Smooth muscle cell of trachea (primary cell): ENCODE measurements at places on chromosomes 2 and 18. TPM values are rescaled to one million over a fixed set of nuclear protein-coding genes. Genes with fewer than 3 reads are reported as not detected.

RAB11FIP5 gene
- total RNA-seq = 46.0 and 70.5 TPM in 2 replicates

RUFY4 gene
- total RNA-seq = not detected in 2 replicates

SPDYA gene
- total RNA-seq = 1.2 and 2.3 TPM in 2 replicates

KANSL1L gene
- 19.4 and 27.3 TPM in 2 replicates for total RNA-seq

CDH2 gene
- 6.3 and 6.8 TPM in 2 replicates for total RNA-seq

STAM2 gene
- 41.4 and 60.1 TPM in 2 replicates for total RNA-seq

CTDSP1 gene
- 53.4 and 88.0 TPM in 2 replicates for total RNA-seq

PLEK gene
- under 0.01 TPM in 1 of 2 replicates, not detected in the other for total RNA-seq

B3GNT7 gene
- total RNA-seq = 0.33 TPM in 1 of 2 replicates, not detected in the other

ABHD1 gene
- total RNA-seq = under 0.01 and 0.15 TPM in 2 replicates

GCKR gene
- 0.17 and 1.0 TPM in 2 replicates for total RNA-seq

GPR55 gene
- not detected in 2 replicates for total RNA-seq

HDAC4 gene
- 19.9 and 28.3 TPM in 2 replicates for total RNA-seq

KLHL41 gene
- 5.4 and 9.8 TPM in 2 replicates for total RNA-seq

RFTN2 gene
- total RNA-seq = 3.6 and 4.0 TPM in 2 replicates

PPM1B gene
- total RNA-seq = 16.7 and 22.8 TPM in 2 replicates

TPO gene
- total RNA-seq = not detected in 2 replicates

SP9 gene
- not detected in 2 replicates for total RNA-seq

UXS1 gene
- 31.1 and 32.9 TPM in 2 replicates for total RNA-seq

ACMSD gene
- total RNA-seq = not detected in 2 replicates

RBBP8 gene
- total RNA-seq = 14.6 and 27.9 TPM in 2 replicates

GALR1 gene
- under 0.01 TPM in 1 of 2 replicates, not detected in the other for total RNA-seq

RETREG2 gene
- 82.5 and 128 TPM in 2 replicates for total RNA-seq

NMS gene
- total RNA-seq = not detected in 2 replicates

STON1 gene
- total RNA-seq = 14.4 and 16.4 TPM in 2 replicates

GAD1 gene
- total RNA-seq = 0.33 TPM in 1 of 2 replicates, not detected in the other

DSC3 gene
- total RNA-seq = 0.15 and 0.33 TPM in 2 replicates

AQP12A gene
- not detected in 2 replicates for total RNA-seq

PLB1 gene
- total RNA-seq = 2.0 and 3.8 TPM in 2 replicates

ABCG8 gene
- total RNA-seq = not detected in 2 replicates

SKA1 gene
- 1.5 and 15.6 TPM in 2 replicates for total RNA-seq

KCNG3 gene
- total RNA-seq = under 0.01 TPM in 1 of 2 replicates, not detected in the other

PAX3 gene
- not detected in 2 replicates for total RNA-seq

RIT2 gene
- total RNA-seq = not detected in 2 replicates

OTOS gene
- total RNA-seq = 1.2 TPM in 1 of 2 replicates, not detected in the other

SCN7A gene
- total RNA-seq = 14.5 and 16.4 TPM in 2 replicates

EFR3B gene
- total RNA-seq = 0.73 and 0.83 TPM in 2 replicates

WDCP gene
- total RNA-seq = 11.2 and 12.2 TPM in 2 replicates

ZNF638 gene
- total RNA-seq = 97.6 and 130 TPM in 2 replicates

ERICH2 gene
- total RNA-seq = 0.33 TPM in 1 of 2 replicates, not detected in the other

CD226 gene
- total RNA-seq = 0.44 and 0.66 TPM in 2 replicates

AOX1 gene
- total RNA-seq = 38.1 and 41.0 TPM in 2 replicates

SGPP2 gene
- not detected in 2 replicates for total RNA-seq

C1GALT1C1L gene
- total RNA-seq = 0.50 and 1.0 TPM in 2 replicates

PROKR1 gene
- total RNA-seq = not detected in 2 replicates

SLC9A4 gene
- total RNA-seq = not detected in 2 replicates

KCNJ3 gene
- not detected in 2 replicates for total RNA-seq

FBXO15 gene
- 1.2 and 1.5 TPM in 2 replicates for total RNA-seq

ELP2 gene
- 110 and 123 TPM in 2 replicates for total RNA-seq

SKOR2 gene
- total RNA-seq = not detected in 2 replicates

OSR1 gene
- 19.5 and 35.9 TPM in 2 replicates for total RNA-seq

SPP2 gene
- not detected in 2 replicates for total RNA-seq

PSMA8 gene
- not detected in 2 replicates for total RNA-seq

TRABD2A gene
- total RNA-seq = 13.8 and 17.5 TPM in 2 replicates

ICOS gene
- total RNA-seq = not detected in 2 replicates

RAB6C gene
- total RNA-seq = not detected in 2 replicates

ABHD3 gene
- 6.5 and 7.4 TPM in 2 replicates for total RNA-seq

COL4A4 gene
- 0.50 and 0.87 TPM in 2 replicates for total RNA-seq
